Kidney (tissue), 22 donors: ENCODE measurements at places on chromosomes 1 and 21. TPM values are rescaled to one million over a fixed set of nuclear protein-coding genes. Genes with fewer than 3 reads are reported as not detected.

The FMN2 gene
- total RNA-seq, result 0.06 TPM

The C4BPB gene
- total RNA-seq, result 1.3 TPM

DNA sequence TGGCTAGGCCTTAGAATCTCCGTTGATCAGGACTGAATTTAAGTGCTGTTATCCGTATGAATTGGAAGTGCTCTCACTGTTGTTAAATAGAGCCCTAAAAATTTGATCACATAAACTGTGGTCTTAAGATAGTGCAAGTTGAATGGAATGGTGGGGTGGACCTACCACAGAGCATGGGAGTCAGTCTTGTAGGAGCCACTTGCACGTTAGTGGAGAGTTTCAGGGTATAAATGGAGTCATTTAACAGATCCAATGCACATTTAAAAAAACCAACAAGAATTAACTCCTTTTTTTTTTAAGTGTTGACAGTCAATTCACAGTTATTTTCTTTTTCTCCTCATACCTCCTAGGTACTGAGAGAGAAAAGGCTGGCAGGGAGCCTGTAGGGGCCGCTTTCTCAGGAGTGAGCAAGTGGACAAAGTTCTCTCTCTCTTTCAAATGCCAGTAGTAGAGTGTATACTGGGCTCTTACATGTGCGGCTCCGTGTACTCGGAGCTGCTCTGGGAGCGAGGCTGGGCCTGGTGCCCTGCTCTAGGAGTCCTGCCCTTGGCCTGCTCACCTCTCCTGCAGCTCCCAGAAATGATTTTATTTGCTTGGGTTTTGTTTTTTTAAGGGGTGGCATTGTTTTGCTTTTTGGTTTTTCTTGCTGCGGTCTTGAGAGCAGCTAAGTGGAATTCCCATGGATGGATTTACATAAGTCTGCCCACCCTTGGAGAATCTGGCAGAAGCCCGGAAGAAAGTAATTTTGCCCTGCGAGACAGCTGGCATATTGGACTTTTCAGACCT is 91.3 kb downstream of the ATP5PO start:
- DNase-seq, result no peak
- peaks cover 2% of the 10 kb centered on the region for H3K4me1 ChIP-seq
- H3K27ac ChIP-seq, result peak overlapping the region; percentile 76
- no peak overlapping the region for H3K4me3 ChIP-seq
- H3K27me3 ChIP-seq, result no peaks in the 10 kb centered on the region
- no peaks in the 10 kb centered on the region for H3K36me3 ChIP-seq

DNA sequence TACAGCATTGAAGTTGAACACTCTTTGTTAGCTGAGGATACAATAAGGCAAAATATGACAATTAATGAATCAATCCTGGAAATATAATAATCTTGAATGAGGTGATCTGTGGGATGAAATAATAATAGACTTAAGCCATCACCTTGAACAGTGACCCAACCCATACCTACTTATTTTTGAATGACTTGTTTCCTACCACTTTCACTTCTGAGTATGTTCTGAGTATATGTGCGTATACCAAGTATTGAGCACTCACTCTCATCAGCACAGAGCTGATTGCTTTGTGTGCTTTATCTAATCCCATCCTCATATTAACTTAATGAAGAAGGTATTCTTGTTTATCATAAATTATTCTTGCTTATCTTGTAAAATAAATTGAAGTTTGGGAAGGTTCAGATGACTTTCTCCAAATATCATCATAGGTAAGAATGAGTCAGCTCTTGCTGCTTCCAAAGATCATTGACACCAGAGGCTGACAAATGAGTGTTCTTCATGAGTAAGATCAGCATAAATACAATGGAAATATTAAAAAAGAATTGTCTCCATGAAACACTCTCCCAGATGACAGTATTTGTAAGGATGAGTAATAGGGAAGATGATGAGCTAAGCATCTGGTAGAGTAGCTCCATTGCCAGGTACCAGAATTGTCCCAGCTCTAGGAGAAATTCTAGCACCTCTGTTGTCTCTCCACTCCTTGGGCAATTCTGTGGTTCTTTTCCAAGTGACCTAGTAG is 198.1 kb upstream of the KIAA0040 start:
- DNase-seq, result no peak
- H3K27me3 ChIP-seq, result no peaks in the 10 kb centered on the region
- no peak overlapping the region for H3K4me3 ChIP-seq
- no peak overlapping the region for H3K27ac ChIP-seq

- H3K4me1 ChIP-seq, result no peaks in the 10 kb centered on the region
- no peak overlapping the region for H3K4me3 ChIP-seq
- DNase-seq, result no peak
- no peak overlapping the region for H3K27ac ChIP-seq
- no peaks in the 10 kb centered on the region for H3K36me3 ChIP-seq
Observed at GRCh38 chr1:160421881-160422280, 21.5 kb downstream of the VANGL2 start.
